ENCODE measurements at places on chromosomes 1 and 21.

GRCh38 chr1:189662190-189662589 lies 815.5 kb downstream of the BRINP3 start:
- no peak for DNase-seq

DNA sequence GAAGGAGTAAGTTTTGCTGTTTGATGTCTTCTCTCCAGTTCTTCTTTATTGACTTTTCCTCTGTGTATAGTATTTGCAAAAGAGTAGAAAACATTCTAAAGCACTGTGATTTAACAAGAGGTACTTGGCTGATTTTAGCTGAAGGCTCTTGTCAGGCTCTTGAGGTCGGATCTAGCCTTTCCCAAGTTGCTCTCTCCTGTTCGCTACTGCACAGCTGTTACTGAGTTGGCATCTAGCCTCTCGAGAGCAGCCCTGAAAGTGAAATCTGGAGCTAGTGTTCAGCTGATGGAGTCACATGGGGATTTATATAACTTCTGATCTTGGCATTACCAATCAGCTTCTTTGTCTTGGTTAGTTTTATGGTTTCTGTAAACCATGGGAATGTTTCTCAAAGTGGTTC lies 193.1 kb downstream of the RYR2 start:
- no peak for DNase-seq

DNA sequence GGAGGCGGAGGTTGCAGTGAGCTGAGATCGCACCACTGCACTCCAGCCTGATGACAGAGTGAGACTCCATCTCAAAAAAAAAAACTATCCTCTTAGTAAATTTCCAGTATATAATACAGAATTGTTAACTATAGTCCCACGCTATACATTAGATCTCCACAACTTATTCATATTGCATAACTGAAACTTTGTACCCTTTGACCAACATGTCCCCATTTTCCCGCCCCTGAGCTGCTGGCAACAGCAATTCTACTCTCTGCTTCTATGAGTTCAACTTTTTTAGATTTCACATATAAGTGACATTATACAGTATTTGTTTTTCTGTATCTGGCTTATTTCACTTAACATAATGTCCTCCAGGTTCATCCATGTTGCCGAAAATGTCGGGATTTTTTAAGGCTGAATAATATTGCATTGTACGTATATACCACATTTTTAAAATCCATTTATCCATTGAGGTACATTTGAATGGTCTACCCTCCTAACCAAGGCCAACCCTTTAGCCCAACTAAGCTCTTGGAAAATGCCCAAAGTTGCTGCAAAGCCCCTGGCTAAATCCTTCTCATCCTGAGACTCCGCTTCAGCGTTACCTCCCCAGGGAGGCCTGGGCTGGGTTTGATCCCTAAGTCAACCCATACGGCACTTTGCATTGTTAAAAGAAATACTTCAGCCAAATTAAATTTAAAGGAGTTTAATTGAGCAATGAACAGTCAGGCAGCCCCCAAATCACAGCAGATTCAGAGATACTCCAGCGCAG lies 34.2 kb downstream of the NEK2 start:
- no peak for DNase-seq

DNA sequence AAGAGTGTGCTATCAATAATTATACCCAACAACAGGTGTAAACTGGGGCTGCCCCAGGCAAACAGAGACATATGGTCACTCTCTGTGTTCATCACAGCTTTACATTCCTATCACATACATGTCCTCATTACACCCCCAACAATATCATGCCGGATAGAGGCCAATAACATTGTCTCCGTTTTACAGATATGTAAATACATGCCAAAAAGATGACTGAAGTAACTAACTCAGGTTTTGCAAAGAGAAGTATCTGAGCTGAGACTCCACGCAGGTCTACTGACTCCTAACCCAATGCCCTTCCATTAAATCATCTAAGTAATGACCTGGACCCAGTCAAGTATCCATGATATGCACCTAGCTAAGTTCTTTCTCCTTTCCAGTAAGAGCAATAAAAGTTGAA lies 55.0 kb downstream of the JAK1 start:
- DNase-seq = no peak

DNA sequence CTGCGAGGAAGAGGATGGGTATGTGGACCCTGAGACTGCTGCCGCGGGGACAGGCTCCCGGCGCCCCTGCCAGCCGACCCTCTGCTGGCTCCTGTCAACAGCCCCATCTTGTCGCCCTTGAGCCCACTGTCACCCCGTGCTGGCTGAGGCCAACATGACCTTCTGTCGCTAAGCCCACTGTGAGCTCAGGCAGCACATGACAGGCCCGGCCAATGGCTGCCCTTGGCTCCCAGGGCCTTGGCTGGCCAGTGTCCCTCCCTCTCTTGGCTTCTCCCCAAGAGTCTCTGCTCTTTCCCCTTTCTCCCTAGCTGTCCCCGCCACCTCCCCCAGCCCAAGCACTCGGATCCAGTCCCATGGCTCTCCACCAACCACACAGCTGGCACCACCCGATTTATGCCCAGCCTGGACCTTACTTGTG lies 3.5 kb downstream of the PEX10 start:
- no peak for DNase-seq

DNA sequence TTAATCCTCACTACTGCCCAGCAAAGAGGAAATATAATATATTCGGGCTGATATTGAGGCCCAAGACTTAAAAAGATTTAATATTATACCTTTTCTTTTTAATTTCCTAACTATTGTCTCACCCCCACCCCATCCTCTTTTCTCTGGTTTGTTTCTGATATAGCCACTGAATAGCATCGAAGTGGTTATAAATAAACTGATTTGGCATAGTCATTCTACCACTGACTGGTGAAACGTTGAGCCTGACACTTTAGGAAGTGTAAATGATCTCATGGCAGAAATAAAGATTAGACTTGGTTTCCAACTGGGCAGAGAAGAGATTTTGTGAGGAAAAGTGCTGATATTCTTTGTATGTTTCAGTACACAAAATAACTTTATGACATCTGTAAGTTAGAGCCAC lies 39.3 kb downstream of the DTL start:
- no peak for DNase-seq

- DNase-seq = no peak
Measured at GRCh38 chr1:228998179-228998578, 262.9 kb downstream of the RHOU start.

- DNase-seq = no peak
Measured at GRCh38 chr1:48003741-48004531, 6.8 kb upstream of the TRABD2B start.

DNA sequence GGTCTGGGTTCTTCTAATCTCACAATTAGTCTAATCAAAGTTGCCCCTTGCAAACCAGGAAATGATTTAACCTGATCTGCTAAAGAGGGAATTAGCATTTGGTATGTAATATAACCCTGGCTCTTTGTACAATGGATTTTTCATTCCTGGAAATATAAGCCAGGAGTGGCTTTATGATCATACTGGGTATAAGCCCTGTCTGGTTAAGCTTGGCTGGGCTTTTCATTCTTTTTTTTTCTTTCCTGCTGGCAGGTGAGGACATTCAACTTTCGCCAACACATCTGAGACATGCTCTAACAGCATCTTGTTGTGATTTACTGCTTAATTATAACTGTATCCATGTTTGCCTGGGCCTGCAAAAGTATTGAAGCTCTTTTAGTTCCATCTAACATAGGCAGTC lies 20.4 kb upstream of the SDE2 start:
- DNase-seq = no peak

- DNase-seq = no peak
Measured at GRCh38 chr1:247299723-247300381, 31.8 kb downstream of the ZNF496 start.
